ENCODE measurements at places on chromosomes 6 and 20. TPM values are rescaled to one million over a fixed set of nuclear protein-coding genes. Genes with fewer than 3 reads are reported as not detected.

ID4 gene
- not detected for total RNA-seq

RSPO3 gene
- total RNA-seq: 0.11 TPM

ANGPT4 gene
- total RNA-seq: not detected

GPR63 gene
- total RNA-seq: 0.11 TPM

PDE10A gene
- total RNA-seq: 3.4 TPM

BPIFA1 gene
- not detected for total RNA-seq

SLPI gene
- 3.0 TPM for total RNA-seq

HLA-DMA gene
- 2.1 TPM for total RNA-seq

SNTA1 gene
- 15.4 TPM for total RNA-seq

C2 gene
- total RNA-seq: 4.9 TPM

CYP21A2 gene
- not detected for total RNA-seq

FLOT1 gene
- total RNA-seq: 101 TPM

ULBP3 gene
- 8.1 TPM for total RNA-seq

ADGRB3 gene
- total RNA-seq: not detected

IRF4 gene
- not detected for total RNA-seq

SFTA2 gene
- 6.6 TPM for total RNA-seq

RPP21 gene
- 44.2 TPM for total RNA-seq

PPP1R3G gene
- total RNA-seq: 0.14 TPM

MCCD1 gene
- total RNA-seq: not detected

NRSN1 gene
- not detected for total RNA-seq

STX11 gene
- 1.3 TPM for total RNA-seq

COX4I2 gene
- total RNA-seq: not detected

Data from Caco-2 (cell line).